ENCODE measurements at places on chromosomes 4 and X.

DNA sequence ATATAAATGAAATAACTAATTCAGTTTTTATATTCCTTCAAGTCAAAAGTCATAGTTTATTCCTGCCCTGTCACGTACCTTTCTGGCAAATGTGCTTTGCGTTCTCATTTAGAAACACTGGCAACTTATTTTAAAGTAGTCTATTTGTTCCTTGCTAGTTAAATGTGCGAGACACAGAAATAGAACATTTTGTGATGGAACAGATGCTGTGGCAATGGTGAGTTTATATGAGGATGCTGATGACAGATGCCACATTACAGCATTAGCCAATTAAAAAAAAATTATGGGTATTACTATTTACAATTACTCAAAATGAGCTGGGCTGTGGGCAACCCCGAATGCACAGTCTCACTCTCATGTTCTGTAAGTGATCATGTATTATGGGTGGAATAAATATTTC, 26.1 kb upstream of the EPHA5 start:
- no peak for DNase-seq

GRCh38 chrX:69618803-69619202, 2.9 kb downstream of the EDA start:
- no peak for DNase-seq

DNA sequence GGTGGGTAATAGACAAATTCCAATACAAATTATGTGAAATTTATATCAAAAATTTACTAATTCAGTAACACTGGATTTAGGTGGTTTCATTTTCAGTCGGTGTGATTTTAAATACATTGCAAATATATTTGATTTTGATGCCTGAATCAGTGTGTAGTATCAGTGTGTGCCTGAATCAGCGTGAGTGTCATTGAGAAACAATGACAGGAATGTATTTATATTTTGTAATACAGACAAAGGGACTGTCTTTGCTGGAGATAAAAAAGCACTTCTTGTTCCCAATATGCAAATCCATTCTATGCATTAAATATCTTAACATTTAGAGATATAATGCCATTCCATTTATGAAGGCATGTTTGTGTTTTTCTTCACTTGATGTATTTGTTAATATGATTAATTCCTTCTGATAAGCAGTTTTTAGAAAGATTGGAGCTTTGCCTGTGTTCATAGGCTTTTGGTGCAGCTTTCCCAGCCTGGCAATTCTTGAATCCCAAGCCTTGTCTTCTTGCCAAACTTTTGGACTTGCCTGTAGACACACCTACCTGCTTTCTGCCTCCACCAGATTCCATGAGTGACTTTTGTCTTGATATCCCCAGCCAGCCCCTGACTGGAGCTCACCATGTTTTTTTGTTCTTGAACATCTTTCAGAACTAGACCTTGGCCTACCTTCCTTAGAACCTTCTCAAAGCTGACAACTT, 243.8 kb downstream of the ADGRL3 start:
- DNase-seq = no peak

GRCh38 chr4:125022855-125023501, 291.8 kb upstream of the FAT4 start:
- no peak for DNase-seq

GRCh38 chrX:1719270-1719669, 104.4 kb downstream of the ASMT start:
- DNase-seq = no peak

- no peak for DNase-seq
These were observed 178.5 kb downstream of the DCHS2 start for GRCh38 chr4:154313004-154313585.

DNA sequence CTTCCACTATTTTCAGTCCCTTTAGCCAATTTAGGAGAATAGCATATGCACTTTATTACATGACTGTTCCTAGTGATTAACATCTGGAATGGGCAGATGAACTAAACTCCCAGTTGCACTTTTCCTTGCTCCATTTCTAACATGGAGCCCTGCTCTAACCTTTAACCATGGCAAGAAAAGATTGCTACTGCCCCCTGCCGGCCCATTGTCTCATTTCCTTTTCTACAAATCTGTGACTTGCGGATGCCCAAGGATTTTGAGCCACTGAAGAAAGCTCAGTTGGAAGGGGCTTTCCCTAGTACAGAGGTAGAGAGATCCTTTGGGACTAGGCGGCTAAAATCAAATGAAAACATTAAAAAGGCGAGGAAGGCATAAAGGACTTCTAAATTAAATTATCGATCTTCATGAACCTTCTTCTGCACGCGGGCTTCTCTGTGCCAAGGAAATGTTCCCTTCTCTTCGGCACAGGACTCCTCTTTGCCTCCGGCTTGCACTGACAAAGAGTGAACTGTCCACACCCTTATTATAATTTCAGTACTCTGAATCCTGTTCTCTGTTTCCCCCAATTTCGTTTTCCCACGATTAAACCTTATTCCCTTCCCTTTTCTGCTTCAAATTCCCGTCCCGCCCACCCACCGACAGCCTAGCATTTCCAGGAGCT, 577 bp upstream of the GLRA2 start:
- DNase-seq = peak; percentile 5

DNA sequence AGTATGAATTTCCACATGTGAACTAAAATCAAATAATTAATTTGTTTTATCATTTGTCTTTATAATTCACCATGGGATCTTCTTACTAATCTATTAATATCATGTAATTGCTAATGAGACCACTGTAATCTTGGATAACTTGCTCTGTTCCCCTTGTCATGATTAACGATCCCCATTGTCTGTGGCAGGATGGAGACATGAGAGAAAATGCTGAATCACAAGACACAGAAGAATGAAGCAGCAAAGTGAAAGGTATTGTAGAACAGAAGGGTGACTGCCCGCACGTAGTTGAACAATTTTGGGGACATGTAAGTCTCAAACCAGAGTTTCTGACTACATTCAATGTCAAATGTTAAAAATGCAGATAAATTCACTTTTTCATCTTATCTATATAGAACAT, 135.2 kb downstream of the EPHA5 start:
- no peak for DNase-seq

GRCh38 chr4:143178923-143179322, 5.8 kb upstream of the USP38 start:
- no peak for DNase-seq

DNA sequence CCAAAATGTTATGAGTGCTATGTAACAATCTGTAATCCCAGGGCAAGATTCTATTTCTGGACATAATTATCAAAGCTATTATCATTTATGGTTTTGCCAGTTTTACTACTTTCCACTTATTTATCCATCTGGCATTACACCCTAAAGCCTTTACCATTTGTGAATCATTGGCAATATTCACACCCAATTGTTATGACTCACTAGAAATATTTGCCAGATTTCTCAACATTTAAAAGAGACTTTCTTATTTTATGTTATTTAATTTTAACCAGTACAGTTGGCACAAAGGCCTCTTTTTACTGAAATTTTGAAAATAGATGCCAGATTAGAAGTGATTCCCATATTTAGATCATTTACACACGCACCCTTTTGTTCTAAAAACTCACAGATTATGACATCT, 242.7 kb upstream of the WDFY3 start:
- no peak for DNase-seq

- no peak for DNase-seq
These were observed 118.7 kb downstream of the ENPP6 start for GRCh38 chr4:184099000-184099399.

DNA sequence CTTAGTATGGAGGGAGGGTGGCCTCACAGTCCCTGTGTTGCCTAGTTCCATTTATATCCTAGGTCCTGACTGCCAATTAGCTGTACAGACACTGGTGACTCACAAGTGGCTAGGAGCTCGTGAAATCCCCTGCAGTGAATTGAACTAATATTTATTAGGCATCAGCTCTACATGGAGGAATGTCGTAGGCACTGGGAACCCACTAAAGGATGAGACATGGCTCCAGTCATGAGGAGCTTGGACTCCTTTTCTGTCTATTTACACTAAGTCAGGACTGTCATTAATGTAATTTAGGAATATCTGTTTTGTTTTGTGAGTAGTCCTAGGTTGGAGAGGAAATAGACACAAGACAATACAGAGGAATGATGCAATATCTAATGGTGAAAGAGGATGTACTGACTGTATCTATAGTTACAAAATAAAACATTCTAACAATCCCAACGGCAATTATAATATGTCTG, 67.7 kb downstream of the MID1IP1 start:
- DNase-seq = no peak

DNA sequence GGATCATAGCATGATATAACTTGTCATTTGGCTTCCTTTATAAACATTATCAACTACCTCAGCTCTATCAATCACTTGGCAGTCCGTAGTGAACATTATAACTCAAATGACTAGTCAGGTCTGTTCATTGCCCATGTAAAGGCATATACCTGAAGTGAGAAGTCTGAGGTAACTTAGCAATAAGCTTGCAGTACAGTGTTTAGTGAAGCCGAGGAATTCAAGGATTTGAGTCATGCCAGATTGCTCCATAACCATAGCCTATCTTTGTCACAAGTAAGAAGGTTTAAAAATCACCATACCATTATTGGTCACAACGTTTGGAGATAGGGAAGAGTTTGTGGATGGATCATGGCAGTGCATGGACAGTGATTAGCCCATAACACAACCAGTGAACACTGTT, 41.6 kb downstream of the AR start:
- no peak for DNase-seq

- no peak for DNase-seq
These were observed 11.4 kb upstream of the FGF2 start for GRCh38 chr4:122815248-122815647.

DNA sequence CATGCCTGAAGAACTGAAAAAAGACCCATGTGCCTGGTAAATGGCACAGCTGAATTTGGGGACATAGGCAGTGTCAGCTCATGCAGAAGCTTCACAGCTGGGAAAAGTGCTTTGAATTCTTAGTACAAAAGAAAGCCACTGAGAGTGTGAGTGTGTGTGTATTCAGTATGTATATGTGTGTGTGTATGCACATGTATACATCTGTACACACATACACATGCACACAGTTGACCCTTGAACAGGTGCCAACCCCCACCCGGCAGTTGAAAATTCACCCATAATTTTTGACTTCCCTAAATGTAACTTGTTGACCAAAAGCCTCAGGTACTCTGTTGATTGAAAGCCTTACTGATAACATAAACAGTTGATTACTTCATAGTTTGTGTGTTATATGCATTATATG, 49.5 kb upstream of the ENPP6 start:
- DNase-seq = no peak

GRCh38 chrX:101986586-101986985, 54.8 kb upstream of the ZMAT1 start:
- no peak for DNase-seq

DNA sequence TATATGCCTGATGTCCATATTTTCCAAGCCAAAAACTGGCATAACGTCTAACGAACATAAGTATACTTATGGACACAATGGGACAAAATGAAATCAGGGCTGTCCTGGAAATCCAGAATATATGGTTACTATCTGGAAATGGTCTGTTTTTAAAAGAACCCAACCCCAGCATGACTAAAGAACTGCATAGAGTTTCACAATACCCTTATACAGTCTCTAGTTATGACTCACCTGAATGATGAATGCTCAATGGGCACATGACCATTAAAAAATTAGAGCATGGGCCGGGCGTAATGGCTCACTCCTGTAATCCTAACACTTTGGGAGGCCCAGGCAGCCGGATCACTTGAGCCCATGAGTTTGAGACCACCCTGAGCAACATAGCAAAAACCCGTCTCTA, 31.8 kb downstream of the AMMECR1 start:
- no peak for DNase-seq

DNA sequence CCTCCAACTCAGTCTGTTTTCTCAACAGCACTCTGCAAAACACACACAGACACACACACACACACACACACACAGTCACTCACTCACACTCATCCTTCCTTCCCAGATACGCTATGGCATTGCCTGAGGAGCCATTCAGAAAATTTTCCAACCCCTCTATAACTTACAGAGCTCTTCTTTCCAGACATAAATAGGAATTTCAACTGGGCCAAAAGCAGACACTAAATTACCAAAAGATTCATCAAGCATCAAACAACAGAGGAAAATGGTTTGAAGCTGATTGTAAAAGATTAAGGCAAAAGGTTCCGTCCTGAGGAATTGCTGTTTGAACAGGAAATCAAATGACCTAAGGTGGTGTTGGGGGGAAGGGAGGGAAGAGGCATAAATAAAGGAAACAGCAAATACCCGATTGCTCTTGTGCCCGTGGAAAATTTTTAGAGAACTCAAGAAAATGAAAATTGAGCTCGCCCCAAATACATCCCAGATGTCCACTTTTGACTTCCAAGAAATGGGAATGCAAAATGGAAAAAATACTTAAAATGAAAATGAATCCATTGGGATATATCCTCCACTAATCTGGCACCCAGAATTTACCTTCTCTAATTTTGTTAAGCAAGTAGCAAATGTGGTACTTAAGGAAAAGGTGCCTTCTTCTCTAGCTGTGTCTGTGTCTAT, 183.6 kb downstream of the QDPR start:
- DNase-seq = no peak

DNA sequence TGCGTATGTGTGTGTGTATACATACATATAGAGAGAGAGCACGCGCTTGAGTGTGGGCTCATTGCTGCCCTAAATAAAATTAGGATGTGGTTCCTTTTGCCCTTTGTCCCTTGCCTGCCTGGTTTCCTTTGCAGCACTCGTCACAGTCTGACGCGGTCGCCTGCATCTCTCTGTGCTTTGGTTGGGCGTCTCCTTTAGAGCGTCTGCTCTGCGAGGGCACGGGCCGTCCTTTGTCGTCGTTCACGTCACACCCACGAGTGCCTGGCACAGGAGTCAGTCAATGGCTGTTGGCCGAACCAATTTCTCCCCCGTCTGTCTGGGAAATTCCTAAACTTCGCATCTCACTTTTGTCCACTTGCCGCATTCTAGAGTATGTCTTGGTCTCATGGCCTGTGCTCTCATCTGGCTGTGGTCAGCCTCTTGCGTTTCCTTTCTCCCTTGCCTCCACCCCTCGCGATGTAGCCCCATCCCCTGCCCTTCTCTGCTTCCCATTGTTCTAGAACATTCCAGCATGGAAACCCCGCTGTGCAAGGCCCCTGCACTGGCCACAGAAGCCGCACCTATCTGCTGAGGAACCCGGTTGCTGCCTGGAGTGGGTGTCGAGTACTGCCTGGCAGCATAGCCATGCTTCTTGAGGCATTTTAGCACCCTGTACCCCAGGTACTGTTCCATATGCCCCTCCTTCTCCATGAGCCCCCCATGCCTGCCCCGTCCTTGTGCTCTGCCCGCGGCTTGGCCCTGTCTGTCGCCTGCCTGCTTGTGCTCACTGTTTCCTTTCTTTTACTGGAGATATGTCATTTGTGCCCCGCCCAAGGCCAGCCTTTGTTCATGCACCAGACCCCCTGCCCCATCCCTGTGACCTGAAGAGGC, 8.0 kb downstream of the MAEA start:
- DNase-seq = no peak

DNA sequence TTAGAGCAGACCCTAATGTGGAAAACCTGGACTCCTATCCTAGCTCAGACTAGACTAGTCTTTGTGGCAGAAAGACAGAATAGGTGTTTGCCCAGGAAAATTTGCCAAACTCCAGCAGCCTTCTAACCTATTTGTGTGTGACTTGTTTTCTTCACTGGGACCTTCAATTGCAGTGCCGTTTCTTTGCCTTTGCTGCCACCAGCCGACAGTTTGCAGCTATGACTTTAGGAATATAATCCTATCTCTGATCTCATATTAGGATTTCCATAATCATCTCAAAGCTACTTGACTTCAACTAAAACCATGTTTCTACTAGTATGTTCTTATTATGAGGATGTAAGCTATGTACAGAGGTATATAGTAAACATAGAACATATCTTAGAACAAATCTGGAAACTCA, 60.2 kb upstream of the PGAM4 start:
- DNase-seq = no peak

Measured in T follicular helper cell (primary cell).